Kasumi-1 (cell line): ENCODE measurements at places on chromosomes 6 and 20.

GRCh38 chr20:57936636-57937385, 227.0 kb upstream of the PMEPA1 start:
- no peak for DNase-seq

GRCh38 chr6:146833157-146833556, 234.4 kb downstream of the ADGB start:
- no peak for DNase-seq

DNA sequence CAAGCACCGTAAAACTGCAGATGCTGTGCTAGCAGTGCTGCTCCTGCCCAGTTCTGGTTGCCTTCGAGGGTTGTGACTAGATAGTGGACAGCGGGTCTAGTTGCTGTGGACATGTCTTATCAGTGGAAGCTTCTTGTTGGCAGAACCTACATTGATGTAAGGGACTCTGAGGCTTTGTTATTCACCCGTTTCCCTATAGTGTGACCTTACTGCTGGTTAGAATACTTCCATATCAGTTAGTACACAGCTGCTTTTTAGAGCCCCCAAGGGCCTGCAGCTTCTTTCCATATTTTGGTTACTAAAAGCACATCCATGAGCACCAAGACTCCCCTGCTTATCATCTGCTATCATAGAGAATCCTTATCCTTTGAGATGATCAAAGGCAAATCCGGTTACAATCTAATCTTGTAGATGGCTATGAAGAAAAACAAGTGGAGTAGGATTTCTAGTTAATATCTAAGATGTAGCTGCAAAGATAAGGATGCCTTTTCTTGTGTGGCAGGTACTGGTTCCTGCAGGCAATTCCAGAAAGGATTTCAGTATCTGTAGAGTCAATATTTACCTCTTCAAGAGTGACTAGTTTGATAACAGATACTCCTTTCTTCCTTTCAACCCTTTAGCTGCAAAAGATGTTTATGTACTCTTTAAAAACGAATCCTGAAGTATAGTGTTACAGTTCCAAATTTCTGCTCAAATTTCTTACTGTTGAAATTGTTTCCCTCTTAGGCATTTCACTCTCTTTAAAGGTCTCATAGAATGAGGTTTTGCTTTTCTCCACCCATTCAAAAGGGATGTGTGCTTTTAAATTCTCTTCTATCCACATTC, 163.6 kb downstream of the JARID2 start:
- DNase-seq: no peak

GRCh38 chr6:84738996-84739865, 25.2 kb downstream of the TBX18 start:
- DNase-seq: no peak

DNA sequence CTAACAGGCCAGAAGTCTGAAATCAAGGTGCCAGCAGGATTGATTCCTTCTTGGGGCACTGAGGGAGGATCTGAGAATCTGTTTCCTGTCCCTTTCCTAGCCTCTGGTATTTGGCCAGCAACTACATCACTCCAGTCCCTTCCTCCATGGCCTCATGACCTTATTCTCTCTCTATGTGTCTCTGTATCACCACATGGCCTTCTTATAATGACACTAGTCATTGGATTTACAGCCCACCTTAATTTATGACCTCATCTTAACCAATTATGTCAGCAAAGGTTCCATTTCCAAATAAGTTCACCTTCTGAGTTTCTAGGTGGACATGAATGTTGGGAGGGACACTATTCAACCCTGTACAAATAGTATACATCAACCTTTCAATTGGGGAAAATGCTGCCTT, 29.3 kb downstream of the SCML4 start:
- DNase-seq: no peak

DNA sequence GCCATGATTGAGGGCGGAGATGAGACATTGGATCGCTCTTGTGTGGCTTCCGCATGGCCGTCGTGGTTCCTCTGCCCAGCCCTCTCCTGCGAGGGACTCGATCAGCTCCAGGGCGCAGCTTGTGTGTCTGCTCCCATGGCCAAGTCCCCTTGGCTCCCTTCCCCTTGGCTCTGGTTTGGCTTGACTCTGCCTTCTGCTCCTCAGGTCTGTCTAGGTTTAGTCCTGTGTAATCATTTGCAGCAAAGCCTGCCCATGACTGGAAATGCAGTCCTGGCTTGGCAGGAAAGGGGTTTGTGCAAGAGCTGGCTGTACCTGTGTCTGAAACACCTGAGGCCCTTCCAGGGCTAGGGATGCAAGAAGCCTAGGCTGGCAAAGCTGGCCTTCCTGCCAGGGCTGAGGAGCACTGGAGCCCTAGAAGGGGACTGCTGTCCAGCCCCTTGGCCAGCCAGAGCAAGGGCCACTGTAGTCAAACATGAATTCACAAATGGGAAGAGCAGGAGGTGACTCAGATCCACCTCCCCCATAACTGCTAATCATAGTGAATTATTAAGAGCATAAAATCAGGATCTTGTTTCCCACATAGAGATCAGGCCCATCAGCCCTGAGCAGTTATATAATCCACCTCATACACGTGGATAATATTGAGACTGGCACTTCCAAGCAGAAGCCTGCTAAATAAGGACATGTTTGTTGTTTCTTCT, 196.8 kb downstream of the FARS2 start:
- no peak for DNase-seq

- no peak for DNase-seq
Measured at GRCh38 chr6:136719280-136720044, 72.8 kb downstream of the MAP3K5 start.

- no peak for DNase-seq
Measured at GRCh38 chr6:131858765-131859415, 51.1 kb downstream of the ENPP1 start.
